NCI-H226 (cell line): ENCODE measurements at places on chromosomes 7 and 10.

DNA sequence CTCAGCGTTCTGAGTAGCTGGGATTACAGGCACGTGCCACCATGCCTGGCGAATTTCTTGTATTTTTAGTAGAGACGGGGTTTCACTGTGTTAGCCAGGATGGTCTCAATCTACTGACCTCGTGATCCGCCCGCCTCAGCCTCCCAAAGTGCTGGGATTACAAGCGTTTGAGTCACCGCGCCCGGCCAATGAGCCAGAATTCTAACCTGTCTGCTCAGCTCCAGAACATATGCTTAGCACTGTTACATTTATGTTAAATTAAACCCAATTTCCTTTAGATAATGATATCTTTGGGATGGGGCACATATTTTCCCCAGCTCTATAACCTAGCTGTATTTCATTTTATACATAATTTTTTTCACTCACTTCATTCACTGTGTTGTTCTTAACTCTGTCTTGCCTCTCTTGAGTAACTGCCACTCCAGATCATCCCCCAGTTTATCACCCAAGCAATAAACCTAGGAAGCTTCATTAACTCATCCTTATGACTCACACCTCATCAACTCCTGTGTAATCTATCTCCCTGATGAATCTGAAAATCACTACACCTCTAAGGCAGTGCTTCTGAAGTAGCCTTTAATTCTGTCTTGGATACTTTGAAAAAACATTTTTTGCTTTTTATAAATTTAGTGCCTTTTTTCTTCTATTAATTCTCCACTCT lies 559.7 kb upstream of the ZWINT start:
- DNase-seq, result no peak

DNA sequence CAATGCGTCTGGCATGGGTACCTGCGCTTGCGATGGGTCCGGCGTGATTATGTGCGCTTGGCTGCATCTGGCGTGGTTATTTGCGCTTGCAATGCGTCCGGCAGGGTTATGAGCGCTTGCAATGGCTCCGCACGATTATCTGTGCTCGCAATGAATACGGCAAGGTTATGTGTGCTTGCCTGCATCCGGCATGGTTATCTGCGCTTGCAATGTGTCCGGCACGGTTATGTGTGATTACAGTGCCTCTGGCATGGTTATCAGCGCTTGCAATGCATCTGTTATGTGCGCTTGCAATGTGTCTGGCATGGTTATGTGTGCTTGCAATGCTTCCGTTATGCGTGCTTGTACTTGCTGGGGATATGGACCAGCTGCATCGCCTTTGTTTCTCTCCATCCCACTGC lies 37.7 kb downstream of the RBAK start:
- DNase-seq, result no peak

DNA sequence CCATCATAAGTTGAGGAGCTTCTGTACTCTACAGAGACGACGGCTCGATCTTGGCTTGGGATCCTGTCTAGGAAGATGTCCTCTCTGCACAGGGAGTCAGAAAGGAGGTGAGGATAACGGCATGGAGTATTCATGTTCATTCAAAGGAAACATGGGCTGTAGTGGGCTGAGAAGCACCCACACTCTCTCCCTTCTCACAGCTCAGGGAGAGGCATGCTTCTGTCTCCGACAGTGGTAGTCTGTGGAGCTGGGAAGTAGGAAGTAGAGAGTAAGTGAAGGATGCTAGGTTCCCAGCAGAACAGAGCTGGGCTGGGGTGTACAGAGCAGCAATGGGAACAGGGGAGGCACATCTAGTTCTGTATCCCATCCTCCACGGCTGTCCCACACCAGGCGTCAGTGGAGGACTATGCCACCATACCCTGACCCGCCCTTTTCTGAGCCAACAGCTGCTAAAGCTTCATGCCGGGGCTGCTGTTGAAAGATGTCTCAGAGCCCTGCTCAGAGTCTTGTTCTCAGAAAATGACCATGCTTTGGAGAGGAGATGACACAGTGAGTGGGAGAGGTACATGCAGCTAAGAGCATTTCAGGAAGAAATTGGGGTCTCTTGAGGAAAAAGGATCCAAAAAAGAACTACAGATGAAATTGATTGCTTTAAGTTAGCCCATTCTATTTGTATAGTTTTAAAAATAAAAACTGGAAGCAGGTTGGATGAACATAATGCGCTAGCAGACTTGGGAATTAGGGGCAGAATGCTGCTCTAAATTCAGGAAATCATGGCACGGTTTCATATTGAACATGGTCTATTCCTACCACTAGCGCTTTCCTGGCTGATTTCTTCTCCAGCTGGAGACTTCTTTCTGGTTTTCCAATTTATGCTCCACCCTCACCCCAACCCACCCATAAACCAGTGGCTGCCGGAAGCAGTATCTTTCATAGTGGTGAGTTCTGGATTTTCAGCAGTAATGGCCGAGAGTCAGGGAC lies 138.6 kb downstream of the CHN2 start:
- DNase-seq, result no peak

DNA sequence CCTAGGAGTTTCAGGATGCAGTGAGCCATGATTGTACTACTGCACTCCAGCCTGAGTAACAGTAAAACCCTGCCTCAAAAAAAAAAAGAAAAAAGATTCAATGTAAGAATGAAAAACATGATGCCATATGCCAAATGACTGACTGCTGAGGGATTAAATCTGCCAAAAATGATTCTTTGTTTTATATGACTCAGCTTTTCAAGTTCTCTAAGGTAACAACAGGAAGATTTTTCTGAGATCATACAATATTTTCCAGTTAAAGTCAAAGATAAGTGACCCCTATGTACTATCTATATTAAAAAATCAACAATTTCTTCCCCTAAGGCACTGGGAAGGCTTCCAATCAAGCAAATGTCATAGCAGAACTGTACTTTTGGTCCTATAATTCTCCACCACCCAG lies 271.2 kb upstream of the IMMP2L start:
- peak; percentile 39 for DNase-seq

DNA sequence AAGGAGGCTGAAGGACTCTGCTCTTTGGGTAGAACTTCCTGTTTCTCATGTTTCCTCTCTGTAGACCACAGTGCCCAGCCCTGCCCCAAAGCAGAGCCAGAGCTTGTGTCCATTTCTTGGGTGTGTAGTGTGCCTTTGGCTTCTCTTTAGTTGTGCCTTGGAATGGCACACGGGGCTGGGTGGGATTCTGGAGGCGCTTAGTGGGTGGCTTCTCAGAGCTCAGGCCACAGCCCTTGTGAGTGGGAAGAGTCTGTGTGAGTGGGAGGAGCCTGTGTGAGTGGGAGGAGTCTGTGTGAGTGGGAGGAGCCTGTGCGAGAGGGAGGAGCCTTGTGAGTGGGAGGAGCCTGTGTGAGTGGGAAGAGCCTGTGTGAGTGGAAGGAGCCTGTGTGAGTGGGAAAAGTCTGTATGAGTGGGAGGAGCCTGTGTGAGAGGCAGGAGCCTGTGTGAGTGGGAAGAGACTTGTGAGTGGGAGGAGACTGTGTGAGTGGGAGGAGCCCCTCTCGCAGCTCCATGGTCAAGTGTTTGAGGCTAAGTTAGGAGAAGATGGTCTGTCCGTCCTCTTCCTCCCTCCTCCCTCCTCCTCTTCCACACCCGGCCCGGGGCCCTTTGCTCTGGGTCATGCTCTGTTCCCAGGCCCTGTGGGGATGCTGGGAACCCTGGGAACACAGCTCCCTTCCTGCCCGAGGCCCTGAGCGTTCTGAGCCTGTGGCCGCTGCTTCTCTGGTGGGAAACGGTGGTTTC lies 153.0 kb downstream of the GRK5 start:
- no peak for DNase-seq

- DNase-seq, result peak; percentile 99
Measured at GRCh38 chr7:2109936-2110609, 122.7 kb downstream of the MAD1L1 start.

DNA sequence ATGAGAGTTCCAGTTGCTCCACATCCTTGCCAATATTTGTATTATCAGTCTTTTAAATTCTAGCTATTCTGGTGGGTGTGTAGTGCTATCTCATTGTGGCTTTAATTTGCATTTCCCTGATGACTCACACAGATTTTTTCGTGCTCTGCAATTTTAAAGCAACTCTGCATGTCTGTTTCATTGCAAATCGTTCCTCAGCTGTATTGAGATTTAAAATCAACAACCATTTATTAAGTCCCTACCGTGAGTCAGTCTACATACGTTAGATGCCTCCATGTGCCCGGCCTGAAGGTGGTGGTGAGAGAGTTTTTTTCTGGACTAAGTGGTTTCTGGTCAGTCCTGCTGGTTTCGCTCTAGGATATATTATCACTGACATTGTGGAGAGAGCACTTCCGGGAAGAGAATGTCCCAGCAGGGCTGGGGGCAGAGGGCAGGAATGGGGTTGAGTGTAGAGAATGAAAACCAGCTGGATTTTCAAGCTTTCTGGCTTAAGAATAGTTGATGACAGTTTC lies 8.4 kb upstream of the HYCC1 start:
- DNase-seq, result peak; percentile 89

DNA sequence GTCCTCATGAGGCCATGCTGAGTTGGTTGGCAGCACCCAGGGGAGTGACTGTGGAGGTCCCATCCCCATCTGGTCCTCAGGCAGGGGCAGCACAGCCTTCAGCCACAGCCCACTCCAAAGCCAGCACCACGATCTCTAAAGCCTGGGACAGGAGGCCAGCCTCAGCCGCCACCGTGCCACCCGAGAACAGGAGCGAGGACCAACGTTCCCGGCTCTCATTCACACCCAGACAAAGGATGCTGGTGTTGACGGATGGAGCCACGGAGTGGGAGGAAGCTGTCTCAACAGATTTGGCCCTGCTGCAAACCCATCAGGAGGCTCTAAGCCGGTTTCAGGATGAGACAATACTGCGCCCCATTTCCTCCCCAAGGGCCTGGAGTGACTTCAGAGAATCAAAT lies 42.7 kb upstream of the PPP2R2D start:
- DNase-seq, result no peak

- DNase-seq, result peak; percentile 97
Measured at GRCh38 chr7:29622335-29623265, 59.0 kb downstream of the PRR15 start.

- DNase-seq, result no peak
Measured at GRCh38 chr7:21579341-21580072, 36.7 kb downstream of the DNAH11 start.

GRCh38 chr10:83108565-83109333 lies 1030.6 kb upstream of the GHITM start:
- DNase-seq, result no peak

DNA sequence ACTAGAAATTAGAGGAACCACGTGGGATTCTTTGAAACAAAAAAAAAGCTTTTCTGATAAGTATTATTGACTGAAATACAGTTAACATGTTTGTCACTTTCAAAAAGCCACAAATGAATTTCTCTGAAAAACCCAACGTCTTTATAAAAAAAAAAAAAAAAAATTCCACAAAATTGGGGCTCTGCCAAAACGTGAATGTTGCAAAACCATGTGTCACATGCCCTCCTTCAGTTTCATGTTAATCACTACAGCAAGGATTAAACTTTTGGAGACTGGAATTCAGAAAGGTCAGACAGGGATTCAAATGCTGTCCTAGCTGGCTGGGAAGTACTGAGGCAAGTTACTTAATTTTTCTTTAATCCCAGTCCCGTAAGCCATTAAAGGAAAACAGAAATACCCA lies 278.0 kb upstream of the KLF14 start:
- DNase-seq, result peak; percentile 55

DNA sequence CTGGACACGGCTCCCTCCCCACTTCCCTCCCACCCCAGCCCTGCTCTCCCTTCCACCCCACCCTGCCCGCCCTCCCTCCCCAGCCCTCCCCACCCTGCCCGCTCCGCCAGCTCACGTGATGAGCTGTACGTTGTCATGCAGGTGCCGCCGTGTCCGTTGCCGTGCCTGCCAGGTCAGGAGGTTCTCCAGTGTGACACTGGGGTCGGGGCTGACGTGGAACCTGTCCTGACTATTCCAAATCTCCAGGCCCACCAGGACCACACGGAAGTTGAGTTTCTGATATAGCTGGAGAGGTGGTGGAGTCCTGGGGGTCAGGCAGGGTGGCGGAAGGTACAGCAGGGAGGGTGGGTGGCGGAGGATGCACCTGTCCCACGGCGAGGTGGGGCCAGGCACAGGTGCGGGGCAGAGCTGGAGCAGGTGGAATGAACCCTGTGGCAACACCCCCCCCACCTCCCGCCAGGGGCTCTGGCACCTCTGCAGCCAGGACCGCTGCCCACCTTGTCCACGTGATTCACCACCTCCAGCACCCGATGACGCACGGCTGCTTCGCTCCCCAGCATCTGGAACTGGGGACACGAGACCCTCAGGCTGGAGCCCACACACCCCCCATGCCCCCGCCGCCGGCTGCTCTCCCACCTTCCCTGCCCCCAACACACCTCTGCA lies 4.2 kb downstream of the ADAM8 start:
- DNase-seq, result no peak

- DNase-seq, result no peak
Measured at GRCh38 chr10:131660427-131660826, 240.4 kb upstream of the PPP2R2D start.

GRCh38 chr10:91545384-91545783 lies 87.5 kb downstream of the PPP1R3C start:
- DNase-seq, result peak; percentile 0

DNA sequence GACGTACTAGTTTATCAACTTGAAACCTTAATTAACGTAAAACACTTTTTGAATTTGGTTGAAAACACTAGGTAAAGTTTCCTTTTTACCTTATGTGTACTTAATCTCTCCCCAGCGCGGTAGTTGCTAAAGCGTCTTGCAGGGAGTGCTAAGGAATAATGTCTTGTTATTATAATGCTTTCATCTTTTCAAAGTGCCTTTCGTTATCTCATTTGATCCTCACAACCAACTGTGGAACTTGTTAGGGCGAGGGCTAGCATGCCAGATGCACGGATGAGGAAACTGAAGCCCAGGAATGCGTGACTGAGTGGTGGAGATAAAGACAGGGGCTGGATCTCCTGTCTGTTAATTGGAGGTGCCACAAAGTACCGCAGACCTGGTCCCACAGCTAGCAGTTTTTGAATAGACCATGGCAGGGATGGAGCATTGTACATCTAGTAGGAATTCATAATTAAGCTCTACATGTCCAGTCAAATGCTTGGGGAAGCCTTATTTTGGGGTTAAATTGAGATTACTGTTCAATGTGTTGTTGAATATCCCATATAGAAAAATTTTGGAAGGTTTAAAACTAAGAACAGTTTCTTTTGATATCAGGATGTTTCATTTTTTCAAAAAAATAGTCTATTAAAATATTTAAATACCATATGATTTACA lies 234.3 kb downstream of the SH2D4B start:
- DNase-seq, result no peak

DNA sequence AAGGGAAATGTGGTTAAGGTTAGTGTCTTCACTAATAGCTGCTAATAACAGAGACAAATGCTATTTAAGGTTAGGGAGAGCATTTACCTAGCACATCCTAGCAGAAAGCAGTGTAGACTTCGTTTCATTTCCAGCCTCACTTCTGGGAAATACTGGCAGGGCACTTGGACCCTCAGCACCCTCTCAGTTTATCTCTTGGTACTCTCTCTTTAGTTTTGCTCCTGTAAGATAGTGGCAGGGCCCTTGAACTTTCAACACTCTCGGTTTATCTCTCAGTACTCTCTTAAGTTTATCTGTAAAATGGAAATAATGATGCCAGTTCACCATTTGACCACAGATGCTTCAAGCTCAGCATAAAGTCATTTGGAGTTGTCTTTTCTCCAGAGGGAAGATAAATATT lies 118.4 kb downstream of the MBL2 start:
- DNase-seq, result no peak

GRCh38 chr7:67983486-67983885 lies 986.9 kb downstream of the TYW1 start:
- no peak for DNase-seq

- peak; percentile 65 for DNase-seq
Measured at GRCh38 chr7:27031289-27032172, 64.3 kb downstream of the HOXA1 start.

GRCh38 chr7:274266-274665 lies 15.7 kb upstream of the FOXL3 start:
- no peak for DNase-seq

GRCh38 chr10:97571622-97572021 lies 957 bp upstream of the ANKRD2 start:
- no peak for DNase-seq
